ENCODE measurements at places on chromosomes 2 and 18.
A peak's percentile ranks its signal among the peaks of the same experiment; 100 is the strongest.

- no peak for DNase-seq
Measured at GRCh38 chr2:197235711-197236110, 74.9 kb downstream of the ANKRD44 start.

DNA sequence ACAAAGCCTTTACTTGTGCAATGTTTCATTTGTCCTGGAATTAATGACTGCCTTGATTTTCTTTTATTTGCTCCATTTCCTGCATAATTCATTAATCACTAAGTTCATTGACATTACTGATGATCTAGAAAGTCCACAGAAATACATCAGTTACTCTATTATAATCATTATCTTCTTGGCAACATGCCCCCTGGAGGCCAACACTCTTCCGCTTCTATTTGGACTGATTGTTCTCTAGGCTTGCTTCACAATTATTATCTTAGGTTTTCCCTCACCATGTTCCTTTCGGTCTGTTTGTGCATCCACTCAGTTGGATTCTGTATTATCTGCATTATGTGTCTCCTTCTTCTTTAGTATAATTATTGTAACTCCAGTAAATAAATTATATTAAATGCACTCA, 461.0 kb upstream of the CDH2 start:
- no peak for DNase-seq

- no peak for DNase-seq
Measured at GRCh38 chr18:55224086-55224625, 264.9 kb upstream of the CCDC68 start.

GRCh38 chr2:35821675-35822074, 533.9 kb upstream of the CRIM1 start:
- no peak for DNase-seq

- DNase-seq: peak; percentile 31
Measured at GRCh38 chr18:9082711-9083510, 19.6 kb upstream of the NDUFV2 start.

DNA sequence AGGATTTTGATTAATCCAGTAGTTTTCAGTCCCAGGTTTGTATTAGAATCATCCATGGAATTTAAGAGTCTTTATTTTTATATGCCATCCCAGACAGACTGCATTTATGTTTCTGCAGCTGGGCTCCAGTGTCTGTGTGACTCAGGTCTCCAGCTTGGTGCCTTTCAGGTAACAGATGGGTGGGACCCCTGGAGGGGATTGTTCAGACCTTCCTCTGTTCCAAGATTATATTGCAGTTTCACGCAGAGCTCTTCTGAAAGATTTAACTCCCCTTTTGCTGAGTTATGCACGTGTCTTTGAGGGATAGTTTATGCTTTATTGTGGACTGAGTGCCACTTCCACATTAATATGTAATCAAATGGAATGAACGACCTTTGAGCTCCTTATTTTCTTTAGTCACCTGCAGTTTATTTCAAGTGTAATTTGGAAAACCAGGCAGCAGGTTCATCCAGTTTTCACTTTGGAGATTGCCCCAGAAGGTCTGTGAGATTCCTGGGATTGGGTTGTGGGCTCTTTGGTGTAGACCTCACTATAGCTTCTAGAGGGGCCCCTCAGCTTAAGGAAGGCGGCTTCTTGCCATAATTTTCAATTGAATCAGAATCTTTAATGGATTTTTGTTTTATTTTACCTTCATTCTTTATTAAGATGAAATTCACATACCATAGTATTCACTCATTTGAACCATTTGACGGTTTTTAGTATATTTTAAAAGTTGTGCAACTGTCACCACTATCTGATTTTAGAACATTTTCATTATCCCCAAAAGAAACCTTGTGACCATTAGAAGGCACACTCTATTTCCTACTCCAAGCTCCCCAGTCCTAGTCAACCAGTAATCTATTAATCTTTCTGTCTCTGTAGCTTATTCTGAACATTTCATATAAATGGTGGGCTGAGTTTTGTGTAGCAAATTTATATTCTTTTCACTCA, 135.0 kb downstream of the WDSUB1 start:
- no peak for DNase-seq

- DNase-seq: no peak
Measured at GRCh38 chr18:26536032-26536431, 12.3 kb downstream of the KCTD1 start.

GRCh38 chr2:239154971-239155805, 245.6 kb downstream of the HDAC4 start:
- DNase-seq: no peak

Data from activated T-helper 1 cell treated with anti-CD3 and anti-CD28 coated beads, Interleukin-2, amount 50 U/mL, for 16 hours (primary cell).